GM13976 (cell line): ENCODE measurements at places on chromosomes 12 and 14.

- no peak for DNase-seq
These were observed 51.6 kb downstream of the PLEKHG3 start for GRCh38 chr14:64755781-64756221.

DNA sequence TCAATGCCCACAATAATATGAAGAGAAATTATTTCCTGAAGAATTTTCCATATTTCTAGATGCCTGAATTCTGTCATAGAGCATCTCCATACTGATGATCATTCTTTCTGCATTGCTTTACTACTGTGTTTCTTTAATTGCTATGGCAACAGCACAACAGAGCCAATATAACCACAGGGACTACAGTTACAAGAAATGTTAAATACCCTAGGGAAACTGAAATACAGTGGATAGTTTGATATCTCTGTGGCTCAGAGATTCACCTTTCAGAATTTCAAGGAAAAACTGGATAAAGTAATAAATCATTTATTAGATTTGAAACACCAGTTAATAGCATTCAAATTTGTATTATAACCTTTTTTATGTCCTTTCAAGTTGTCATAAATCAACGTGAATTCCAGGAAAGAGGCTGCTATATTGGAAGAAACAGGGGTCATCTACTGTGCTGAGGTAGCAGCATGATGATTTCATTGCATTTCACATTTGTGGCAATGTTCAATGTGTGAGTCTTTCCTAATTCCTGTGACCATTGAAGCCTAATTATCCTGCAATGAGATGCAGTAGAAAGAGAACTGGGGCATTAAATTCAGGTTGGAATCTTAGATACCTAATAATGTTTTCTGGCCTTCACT lies 267.1 kb downstream of the LRFN5 start:
- no peak for DNase-seq

DNA sequence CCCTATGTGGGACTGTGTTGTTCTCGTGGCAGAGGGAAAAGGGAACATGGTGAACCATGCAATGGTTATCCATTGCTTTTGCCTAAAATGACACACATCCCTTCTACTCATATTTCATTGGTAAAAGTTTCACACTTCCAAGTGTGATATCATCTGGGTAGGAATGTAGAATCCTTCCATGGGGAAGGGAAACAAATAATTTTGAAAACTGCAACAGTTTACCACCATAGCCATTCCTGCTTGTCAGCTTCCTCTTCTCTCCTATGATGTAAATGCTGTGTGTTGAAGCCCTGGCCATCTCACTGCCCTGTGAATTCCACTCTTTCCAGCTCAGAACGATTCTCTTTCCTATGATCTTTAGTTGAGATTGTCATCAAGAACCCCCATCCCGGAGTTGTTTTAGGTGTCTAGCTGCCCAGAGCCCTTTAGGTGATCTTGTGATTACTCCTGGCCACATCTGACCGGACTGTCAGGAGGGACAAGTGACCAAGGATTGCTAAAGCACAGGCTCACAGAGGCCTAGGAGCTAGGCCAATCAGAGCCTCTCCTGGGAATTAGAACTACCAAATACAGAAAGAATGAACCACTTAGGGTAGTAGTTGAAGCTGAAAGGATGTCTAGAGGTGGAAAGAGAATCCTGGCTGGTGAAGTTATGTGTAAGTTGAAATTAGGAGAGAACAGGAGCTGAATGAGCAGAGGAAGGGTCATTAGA lies 84.6 kb downstream of the VCPKMT start:
- no peak for DNase-seq

- DNase-seq: peak; percentile 27
These were observed 242.5 kb upstream of the ATP2B1 start for GRCh38 chr12:89951050-89951693.

- no peak for DNase-seq
These were observed 176.8 kb downstream of the APAF1 start for GRCh38 chr12:98821866-98822265.

DNA sequence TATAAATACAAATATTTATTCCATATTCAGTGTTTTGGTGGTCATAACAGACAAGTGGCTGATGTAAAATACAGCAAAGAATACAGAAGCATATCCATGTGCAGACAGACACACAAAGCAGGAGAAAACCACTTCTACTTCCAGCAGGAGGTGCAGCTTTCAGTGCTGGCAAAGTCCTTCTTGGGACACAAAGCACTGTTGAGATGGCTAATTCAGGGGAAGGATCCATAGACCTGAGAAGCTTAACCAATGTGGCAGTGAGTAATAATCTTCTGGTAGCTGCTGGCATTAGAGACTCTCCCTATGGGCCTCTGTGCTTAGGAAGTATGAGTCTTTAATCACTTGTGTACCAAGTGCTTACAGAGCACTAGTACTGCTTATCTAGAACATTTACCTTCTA lies 26.8 kb downstream of the AMN1 start:
- no peak for DNase-seq

DNA sequence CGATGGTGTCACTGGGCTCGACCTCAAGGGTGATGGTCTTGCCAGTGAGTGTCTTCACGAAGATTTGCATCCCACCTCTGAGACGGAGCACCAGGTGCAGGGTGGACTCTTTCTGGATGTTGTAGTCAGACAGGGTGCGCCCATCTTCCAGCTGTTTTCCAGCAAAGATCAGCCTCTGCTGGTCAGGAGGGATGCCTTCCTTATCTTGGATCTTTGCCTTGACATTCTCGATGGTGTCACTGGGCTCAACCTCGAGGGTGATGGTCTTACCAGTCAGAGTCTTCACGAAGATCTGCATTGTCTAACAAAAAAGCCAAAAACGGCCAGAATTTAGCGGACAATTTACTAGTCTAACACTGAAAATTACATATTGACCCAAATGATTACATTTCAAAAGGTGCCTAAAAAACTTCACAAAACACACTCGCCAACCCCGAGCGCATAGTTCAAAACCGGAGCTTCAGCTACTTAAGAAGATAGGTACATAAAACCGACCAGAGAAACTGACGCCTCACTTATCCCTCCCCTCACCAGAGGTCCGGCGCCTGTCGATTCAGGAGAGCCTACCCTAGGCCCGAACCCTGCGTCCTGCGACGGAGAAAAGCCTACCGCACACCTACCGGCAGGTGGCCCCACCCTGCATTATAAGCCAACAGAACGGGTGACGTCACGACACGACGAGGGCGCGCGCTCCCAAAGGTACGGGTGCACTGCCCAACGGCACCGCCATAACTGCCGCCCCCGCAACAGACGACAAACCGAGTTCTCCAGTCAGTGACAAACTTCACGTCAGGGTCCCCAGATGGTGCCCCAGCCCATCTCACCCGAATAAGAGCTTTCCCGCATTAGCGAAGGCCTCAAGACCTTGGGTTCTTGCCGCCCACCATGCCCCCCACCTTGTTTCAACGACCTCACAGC lies 717 bp downstream of the UBC start:
- DNase-seq: peak; percentile 71

GRCh38 chr14:105389976-105390848 lies 8.1 kb upstream of the TEX22 start:
- DNase-seq: no peak

DNA sequence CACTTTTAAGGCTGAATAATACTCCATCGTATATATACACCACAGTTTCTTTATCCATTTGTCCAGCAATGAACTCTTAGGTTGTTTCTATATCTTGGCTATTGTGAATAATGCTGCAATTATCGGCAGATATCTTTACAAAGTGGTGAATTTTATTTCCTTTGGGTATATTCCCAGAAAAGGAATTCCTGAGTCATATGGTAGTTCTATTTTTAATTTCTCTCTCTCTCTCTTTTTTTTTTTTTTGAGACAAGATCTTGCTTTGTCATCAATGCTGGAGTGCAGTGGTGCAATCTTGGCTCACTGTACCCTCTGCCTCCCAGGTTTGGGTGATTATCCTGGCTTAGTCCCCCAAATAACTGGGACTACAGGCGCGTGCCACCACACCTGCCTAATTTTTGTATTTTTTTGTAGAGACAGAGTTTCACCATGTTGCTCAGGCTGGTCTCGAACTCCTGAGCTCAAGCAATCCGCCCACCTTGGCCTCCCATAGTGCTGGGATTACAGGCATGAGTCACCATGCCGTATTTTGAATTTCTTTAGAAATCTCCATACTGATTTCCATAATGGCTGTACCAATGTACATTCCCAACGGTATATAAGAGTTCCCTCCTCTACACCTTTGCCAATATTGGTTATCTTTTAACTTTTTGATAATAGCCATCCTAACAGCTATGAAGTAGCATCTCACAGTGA lies 98.4 kb downstream of the EFCAB11 start:
- no peak for DNase-seq

DNA sequence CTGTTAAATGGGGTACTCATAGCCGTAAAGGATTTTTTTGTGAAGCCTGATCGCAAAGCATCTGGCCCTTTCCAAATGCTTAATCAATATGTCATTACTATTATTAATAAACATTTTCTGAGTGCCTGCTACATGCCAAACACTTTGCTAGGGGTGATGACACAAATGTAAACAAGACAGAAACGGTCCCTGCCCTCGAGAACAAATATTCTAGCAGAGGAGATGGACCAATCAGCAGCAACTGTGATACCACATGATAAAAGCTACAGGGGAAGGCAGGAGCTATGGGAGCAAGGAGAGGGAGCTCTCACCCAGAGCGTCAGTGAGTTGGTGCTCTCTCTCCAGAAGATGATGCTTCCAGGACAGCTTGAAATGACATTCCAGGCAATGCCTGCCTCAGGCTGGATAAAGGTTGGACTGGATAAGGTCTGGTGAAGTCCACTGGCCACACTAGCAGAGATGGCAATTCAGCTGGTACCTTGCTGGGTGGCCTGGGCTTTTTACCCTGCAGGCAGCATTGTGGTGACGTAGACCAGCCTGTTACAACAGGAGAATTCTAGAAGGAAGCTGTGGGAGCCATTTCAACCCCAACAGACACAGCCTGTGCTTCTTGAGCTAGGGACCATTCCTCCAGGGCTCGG lies 41.1 kb downstream of the ERH start:
- DNase-seq: no peak

GRCh38 chr14:95269493-95269892 lies 50.2 kb downstream of the CLMN start:
- DNase-seq: no peak

DNA sequence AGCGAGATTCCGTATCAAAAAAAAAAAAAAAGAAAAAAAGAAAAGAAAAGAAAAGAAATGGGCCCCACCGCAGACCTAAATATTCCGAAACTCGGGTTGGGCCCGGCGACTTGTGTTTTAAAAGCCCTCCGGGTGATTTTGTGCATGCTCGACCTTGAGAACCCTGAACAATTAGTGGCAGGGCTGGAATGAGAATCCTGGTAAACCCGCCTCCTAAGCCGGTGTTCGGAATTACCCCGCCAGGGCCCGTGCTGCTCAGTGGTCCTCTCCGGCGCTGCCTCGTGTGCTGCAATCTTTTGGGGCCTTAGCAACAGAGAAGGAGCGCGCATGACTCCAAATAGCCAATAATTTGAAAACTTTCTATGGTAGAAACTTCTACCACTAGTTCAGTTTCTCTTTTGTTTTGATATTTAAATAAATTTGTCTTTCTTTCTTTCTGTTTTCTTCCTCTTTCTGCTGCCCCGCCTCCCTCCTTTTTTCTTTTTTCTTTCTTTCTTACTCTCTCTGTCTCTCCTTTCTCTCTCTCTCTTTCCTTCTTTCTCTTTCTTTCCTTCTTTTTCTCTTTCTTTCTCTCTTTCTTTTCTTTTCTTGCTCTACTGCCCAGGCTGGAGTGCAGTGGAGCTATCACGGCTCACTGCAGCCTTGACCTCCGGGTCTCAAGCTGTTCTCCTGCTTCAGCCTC lies 1.5 kb upstream of the GALNT6 start:
- DNase-seq: peak; percentile 81

DNA sequence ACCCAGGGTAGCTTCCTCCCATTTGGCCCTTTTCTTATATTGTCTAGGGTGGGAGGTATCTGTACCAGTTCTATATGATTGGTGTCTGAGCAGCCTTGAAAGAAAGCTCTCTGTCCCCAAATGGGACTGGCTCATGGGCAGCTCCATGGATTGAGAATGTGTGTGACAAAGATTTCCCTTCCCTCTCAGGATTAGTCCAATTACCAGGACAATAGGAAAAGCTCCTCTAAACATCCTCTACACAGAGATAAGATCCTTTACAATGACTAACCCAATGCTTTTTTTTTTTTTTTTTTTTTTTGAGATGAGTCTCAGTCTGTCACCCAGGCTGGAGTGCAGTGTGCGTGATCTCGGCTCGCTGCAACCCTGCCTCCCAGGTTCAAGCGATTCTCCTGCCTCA lies 112.1 kb downstream of the SLC35F4 start:
- DNase-seq: no peak

GRCh38 chr12:104304261-104305009 lies 896 bp downstream of the EID3 start:
- no peak for DNase-seq

- DNase-seq: peak; percentile 30
These were observed 364.8 kb downstream of the SNAPC1 start for GRCh38 chr14:62126879-62127478.

GRCh38 chr12:117298648-117299225 lies 62.7 kb downstream of the NOS1 start:
- no peak for DNase-seq

DNA sequence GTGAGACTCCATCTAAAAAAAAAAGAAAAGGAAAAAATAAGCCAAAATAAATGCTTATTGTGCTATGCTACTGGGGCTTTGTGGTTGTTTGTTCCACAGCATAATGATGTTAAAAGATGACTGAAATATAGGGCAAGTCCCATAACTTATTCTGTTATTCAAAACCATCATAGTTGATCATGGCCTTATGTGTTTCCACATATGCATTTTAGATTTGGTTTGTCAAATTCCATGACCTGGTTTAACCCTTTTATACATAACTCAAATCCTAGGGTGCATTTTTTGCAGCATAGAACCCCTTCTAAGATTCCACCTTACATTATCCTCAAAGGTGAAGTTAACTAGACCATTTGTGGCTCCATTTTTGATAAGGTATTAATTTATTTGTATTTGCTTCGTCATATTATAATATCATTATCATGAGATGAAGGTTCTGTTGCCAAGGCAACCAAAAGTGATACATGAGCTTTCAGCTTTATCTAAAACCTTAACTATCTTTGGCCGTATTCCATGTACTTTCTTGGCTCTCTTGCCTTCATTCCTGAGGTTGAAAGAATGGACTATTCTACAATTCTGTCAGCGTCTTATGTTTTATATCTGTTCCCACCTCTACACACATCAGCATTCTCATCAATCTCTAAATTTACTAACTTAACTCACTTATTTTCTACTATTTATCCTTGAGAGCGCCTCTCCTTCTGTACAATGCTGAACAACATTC lies 138.7 kb upstream of the DYRK2 start:
- no peak for DNase-seq

- DNase-seq: peak; percentile 92
These were observed at the start of gene PTPN11 for GRCh38 chr12:112418608-112419296. Gene PTPN11 (plus strand): TSS chr12:112418947. CDS start chr12:112419112, 165 bp downstream.

- peak; percentile 15 for DNase-seq
These were observed 29.8 kb downstream of the DIO3 start for GRCh38 chr14:101591121-101591520.

DNA sequence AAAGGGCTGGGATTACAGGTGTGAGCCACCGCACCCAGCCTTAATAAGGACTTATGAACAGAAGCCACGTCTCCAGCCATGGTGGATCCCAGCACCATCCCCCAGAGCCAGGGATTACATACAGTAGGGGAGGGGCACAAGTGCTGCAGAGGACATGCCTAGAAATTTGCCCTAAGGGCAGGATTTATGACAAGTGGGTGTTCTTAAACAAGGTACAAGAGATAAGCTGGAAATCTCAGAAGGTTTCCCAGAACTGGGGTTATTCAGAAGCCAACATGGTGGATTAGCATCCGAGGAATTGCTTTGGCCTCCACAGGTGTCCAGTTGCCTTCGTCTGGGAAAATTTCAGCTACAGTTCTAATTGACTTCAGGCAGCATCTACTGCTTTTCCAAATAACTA lies 114.4 kb upstream of the EGLN3 start:
- DNase-seq: no peak
